ENCODE measurements at places on chromosomes 2 and 18.

DNA sequence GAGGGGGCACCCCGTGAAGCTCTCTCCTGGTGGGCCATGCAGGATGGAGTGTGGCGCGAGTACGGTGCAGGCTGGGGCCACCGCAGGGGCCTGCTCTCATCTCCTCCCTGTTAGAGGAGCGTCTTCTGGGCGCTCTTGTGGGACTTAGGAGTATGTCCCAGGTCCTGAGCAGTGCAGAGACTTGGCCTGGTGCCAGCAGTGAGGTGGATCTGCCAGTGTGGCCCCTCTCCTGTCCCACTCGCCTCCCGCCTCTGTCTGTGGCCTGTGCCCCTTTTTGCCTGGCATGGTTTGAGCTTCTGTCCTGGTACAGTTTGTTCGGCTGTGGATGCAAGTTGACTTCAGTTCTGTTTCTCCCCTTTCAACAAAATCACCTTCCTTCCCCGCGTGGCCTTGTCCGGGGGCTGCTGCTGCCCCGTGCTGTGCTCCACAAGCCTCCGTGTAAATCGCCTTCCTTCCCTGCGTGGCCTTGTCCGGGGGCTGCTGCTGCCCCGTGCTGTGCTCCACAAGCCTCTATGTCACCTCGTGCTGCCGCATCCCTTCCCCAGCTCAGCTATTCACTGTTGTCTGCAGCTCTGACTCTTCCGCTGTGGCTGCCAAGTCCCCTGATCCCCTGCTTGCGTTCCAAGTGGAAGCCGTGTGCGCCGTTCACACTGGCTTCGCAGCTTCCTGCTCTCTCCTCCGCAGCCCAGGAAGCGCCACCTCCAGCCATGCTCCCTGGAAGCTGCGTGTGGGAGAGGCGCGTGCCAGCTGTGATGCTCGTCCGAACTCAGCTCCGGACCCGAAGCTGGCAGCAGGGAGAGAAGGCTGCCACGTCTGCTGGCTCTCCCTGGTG is 13.7 kb downstream of the LDLRAD4 start:
- no peak for DNase-seq

DNA sequence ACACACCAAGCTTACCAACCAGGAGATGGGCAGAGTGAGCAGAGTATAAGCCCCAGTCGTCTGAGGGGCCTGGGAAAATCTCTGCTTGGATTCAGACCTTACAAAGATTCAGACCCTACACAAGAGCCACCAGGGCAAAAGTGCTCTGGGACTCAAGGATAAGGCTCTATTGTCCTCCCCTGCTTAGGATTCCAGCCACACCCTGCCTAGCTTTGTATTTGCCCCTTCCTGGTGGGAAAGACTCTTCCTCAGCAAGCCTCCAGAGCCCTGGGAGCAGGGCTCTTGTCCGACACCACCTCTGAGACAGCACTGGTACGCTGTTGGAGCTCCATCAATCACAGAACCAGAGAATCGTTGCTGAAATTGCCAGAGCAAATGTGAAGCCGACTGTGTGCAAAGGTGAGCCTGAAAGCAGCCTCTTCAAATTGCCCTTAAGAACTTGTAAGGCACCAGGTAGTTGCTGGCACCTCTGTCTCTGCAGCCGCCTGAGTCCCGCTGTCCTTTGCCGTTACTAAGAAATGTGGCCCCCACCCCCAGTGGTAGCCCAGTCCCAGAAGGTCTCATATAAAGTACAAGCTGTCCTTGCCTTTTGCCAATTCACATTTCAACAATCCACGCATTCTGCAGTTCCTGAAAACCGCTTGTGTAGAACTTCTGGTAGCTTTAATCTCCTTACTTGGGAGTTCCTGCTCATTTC is 148.7 kb downstream of the CTIF start:
- no peak for DNase-seq

DNA sequence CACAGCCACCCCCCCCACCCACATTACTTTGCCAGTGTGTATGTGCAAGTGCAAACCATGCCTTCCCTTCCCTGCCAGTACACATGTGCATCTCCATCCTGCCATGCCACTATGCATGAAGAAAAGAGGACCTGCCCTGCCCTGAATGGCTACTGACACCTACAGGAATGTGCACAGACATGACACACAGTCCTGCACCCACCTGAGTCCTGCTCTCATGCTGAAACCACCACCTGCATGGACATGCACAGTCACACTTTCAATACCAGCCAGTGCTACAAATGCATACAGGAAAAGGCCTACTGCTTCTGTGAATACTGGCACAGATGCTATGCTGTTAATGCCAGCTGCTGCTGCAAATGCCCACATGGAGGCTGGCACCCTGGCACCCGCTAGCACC is 334.4 kb upstream of the DLGAP1 start:
- no peak for DNase-seq

- DNase-seq = no peak
Observed at GRCh38 chr2:115034801-115035200, 592.4 kb downstream of the DPP10 start.

- DNase-seq = no peak
Observed at GRCh38 chr2:112644933-112645309, 818 bp upstream of the SLC20A1 start.

DNA sequence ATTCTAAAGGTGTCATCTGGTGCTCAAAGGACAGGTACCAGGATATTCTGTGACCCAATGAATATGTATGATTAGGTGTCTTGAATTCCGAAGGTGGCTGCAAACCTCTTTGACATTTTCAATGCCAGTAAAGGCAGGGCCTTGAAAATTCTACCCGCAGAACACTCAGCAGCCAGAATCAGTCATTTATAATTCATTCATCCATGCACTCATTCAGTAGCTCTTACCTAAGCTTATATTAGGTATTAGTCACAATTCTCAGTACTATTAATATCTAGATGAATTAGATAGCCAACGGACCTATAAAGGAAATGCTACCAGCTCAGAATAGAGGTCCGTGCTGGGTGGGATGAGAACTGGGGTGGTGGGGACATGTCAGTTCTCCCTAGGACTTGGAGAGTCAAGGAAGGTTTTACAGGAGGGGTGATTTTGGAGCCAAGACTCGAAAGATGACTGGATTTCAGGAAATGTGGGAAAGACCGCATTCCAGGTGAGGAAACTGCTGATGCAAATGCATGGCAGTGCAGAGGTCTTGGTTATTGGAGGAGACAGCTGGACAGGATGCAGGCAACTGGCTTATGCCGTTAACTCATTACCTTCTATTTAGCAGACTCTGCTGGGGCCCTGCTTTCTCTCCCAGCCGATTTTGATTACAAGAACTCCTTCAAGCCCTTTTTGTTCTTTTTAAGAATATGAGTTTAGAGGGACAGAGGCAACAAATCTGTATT is 7.2 kb downstream of the TRIB2 start:
- no peak for DNase-seq

GRCh38 chr2:28544922-28545589 is 49.2 kb downstream of the PLB1 start:
- no peak for DNase-seq

DNA sequence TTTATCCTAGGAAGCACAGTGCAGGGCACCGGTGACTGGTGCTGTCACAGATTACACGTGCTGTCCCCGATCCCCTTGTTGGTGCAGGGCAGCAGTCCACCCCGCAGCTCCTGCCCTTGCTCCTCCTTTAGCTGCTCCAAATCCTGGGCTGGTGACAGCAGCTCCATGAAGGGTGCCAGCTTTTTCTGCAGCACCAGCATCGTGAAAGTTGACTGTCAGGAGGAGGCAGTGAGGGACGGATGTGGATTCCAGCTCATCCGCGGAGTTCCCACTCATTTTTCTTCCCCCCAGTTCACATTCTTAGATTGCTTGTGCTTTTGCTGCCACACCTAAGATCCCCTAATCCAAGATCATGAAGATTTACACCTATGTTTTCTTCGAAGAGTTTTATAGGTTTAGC is 67.5 kb downstream of the ONECUT2 start:
- no peak for DNase-seq

- DNase-seq = no peak
Observed at GRCh38 chr2:207008105-207008990, 69.0 kb downstream of the CPO start.

GRCh38 chr2:216275890-216276289 is 96.4 kb downstream of the MARCHF4 start:
- DNase-seq = no peak

DNA sequence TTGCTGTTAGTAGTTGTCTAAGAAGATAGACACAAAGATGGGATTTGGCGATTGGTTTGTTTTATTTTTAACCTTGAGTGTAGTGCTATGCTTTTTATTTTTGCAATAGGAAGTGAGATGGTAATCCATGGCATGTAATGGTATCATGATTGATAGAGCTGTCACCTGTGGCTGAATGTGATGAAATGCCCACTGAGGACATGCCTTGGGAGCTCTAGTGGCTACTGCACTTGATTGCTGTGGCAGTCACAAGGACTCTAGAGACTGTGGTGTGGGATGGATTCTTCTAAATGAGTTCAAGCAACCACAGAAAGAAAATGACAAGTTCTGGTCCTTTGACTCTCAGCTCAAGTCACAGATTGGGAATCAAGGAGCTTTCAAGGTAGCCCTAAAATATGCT is 139.4 kb downstream of the CYRIA start:
- no peak for DNase-seq

Measured in GF-D8 (cell line).